Left lung (tissue), 14 donors: ENCODE measurements at places on chromosomes 5 and 9. TPM values are rescaled to one million over a fixed set of nuclear protein-coding genes. Genes with fewer than 3 reads are reported as not detected.

DNA sequence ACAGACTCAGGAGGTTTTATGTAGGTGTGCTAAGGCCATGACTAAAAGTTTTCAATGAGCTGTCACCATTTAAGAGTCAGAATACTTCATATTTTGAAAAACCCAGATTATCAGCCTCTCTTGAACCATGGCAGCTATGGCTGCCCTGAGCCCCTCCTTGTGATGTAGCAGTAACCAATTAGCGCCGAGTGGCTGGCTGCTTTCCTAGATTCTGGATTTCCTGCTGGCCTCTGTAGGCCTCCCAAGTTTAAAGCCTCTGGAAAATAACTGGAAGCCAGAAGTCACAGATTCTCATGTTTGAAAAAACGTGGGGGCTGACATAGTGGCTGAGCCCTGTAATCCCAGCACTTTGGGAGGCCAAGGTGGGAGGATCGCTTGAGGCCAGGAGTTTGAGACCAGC is 25.5 kb downstream of the DAB2IP start:
- DNase-seq, result no peak

DNA sequence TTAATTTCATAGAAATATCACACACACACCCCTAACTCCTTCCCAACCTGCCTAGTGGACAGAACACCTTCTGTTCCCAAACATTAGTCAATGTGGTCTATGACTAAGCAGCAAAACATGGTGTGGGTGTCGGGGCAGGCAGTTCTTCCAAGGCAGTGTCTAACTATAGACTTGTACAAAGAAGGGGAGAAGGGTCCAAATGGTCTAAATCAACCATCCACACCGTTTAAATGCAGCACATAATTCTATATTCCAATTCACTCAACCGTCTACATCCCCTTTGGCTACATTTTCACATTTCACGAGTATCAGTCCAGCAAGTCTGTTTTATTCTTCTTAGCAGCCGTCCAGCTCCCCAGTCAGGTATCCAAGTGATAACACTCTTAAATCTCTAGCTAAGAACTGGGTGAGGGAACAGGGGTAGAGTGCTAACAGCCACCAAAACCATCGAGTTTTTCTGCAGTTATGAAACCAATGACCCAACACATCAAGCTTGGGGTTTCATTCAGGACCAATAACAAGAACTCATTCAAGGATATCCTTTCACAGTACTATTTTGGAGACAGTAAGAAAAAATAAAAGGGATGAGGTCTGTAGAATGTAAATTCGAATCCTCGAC is 3.3 kb downstream of the ZNF608 start:
- no peak for DNase-seq

LIX1 gene
- total RNA-seq, result not detected

DNA sequence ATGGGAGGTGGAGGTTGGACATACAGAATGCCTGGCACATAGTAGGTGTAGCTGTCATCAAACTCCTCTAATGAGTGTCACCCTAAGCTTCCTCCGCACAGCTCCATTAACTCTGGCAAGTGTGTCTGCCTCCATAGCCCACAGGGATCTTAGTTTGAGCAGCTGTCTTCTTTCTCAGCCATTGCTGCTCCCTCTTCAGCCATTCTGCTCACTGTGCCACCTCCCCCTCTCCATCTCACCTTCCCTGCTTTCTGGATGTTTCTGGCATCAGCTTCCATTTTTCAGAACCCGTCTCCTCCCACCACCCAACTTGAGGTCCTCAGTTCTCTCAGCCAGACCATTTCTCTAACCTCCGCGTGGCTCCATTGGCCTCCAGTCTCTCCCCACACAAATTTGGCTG is 13.3 kb upstream of the GLIS3 start:
- DNase-seq, result no peak

DNA sequence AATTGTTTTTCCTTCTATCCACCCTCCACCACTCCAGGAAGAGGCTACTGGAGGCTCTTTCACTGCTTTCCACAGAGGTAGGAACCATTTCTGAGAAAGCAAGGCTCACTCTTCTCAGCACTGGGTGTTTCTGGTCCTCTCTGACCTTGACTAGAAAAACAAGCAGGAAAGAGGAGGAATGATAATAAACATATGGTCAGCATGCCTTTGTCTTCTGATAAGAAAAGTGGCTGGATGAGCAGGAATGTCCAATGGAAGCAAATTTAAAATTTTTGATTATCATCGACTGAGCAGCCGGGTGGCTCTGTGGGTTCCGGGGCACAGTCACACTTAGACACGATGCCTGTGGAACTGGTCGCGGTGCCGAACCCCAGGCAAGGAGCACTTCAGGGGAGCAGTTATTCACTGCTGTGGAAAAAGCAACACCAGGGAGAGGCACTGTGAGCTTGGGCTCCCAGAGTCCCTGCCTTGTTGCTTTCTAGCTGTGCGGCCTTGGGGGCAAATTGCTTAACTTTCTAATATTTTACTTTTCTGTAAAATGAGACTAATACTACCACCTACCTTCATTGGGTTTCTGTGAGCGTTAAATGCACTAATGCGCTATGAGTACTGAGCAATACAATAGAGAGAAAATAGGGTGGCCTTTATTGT is 157.0 kb upstream of the LHFPL2 start:
- DNase-seq, result no peak

DNA sequence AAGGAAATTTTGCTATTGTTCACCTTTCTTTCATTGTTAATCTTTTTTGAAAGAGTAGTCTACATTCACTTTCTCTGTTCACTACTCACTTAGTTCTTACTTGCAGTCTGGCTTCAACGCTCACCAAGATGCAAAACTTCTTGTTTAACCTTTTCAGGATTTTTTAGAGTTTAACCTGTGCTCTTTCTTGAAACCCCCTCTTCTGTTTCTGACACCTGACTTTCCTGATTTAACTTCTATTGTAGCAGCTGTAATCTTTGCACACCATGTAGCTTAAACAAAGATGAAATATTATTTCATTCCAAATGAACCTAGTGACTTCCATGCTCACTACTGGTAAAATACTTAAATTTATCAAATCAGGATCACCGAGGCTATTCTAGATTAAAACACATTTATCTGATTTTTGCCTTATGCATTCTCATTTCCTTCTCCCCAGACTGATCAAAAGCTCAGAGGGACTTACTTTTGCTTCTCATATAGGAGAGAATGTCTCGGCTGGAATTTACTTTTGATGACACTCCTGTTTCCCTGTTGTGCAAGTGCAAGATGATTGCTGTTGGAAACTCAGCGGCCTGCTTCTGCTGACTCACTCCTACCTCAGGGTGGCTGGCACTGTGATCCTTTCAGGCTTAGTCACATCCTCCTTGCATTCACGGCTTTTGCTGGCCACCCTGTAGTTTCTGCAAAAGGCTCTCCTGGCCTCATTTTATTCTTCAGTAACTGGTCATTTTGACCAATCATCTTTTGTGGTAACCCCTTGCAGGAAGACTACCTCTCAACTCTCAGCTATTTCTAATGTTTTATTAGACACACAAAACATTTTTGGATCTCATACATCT is 109.3 kb upstream of the IFNE start:
- no peak for DNase-seq

DNA sequence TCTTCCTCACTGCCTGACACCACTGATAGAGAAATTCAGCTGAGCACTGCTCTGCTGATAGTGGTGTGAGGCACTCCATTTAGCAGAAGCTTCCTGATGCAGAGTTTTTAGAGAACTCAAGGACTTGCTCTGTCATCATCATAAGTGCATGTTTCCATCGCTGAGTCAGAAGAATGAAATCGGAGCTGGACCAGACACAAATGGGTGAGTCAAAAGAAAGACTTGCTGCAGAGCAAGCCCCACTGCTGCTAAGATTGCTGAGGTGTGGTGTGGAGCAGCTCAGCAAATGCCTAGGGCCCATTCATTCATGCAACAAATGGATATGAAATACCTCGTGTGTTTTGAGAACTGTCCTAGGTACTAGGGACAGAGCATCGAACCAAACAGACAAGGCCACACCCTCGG is 410.2 kb upstream of the SLC30A5 start:
- no peak for DNase-seq

- no peak for DNase-seq
Observed at GRCh38 chr9:121788686-121789366, 137.4 kb downstream of the DAB2IP start.

C5orf52 gene
- total RNA-seq, result not detected
